ENCODE measurements at places on chromosomes 11 and 22.

GRCh38 chr11:1202154-1202775, 20.6 kb upstream of the MUC5B start:
- DNase-seq, result peak; percentile 63

DNA sequence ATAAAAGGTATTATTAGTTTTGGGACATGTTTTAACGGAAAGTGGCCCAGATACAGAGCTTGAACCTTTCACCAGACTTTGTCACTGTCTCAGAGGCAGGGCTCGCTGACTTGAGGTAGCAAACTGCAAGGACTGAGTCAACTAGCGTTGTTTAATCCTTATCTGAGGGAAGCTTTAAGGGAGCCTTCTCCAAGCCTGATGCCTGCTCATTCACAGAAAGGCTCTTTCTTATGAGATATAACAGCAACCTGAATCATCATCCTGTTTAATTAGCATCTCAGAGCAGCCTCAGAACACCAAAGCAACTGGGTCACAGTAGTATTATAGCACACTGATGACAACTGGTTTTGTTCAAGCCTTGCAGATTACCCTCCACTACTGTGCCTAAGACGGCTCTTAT, 54.2 kb upstream of the CYP2D6 start:
- no peak for DNase-seq

- DNase-seq, result peak; percentile 92
Measured at GRCh38 chr22:36454916-36455570, 26.4 kb downstream of the TXN2 start.

DNA sequence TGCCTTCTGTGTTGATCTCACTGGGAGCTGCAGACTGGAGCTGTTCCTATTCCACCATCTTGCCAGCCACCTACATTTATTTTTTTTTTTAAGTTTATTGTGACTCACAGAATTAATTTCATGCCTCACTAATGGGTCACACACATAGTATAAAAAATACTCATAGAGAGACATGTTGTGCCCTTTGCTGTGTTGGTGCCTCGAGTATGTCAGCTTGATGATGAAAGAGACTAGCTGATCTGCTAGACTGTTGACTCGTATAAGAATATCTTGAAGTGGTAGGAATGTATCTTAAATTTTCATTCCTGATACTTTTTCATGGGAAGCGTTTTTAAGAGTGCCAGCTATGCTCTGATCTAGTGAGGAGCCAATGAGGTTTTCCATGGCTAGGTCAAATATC, 28.6 kb upstream of the AMPD3 start:
- DNase-seq, result no peak

- DNase-seq, result no peak
Measured at GRCh38 chr11:16169956-16170847, 186.1 kb downstream of the SOX6 start.

DNA sequence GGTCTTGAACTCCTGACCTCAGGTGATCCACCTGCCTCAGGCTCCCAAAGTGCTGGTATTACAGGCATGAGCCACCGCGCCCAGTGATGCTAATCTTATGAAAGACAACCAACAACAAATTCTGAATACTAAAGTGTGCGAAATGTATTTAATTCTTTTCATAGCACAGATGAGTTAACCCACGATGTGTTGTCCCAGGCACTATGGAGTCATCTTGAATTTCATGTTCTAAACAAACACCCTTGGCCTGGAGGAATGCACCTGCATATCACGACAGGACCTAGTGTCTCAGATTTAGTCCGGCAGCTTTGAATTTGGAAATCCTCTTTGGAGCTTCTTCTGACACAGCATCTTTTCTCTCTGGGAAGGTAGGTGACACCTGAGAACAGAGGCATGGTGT, 16.2 kb upstream of the VPREB1 start:
- no peak for DNase-seq

DNA sequence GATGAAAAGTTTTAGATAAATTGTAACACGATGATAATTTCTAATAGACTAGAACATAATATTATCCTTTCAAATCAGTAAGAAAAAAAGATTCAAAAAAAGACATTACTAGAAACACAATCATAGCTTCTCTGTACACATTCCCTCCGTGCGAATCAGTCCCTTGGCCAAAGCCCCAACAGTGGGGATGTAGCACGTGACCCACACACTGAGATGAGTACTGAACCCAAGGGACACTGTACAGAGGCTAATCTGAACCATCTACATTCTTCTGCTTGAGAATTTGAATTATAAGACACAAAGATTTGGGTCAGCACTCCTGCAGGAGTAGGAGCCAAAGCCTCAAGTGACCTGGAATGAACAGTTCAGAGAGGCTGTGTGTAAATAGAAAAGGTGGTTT, 353.7 kb downstream of the INSC start:
- no peak for DNase-seq

DNA sequence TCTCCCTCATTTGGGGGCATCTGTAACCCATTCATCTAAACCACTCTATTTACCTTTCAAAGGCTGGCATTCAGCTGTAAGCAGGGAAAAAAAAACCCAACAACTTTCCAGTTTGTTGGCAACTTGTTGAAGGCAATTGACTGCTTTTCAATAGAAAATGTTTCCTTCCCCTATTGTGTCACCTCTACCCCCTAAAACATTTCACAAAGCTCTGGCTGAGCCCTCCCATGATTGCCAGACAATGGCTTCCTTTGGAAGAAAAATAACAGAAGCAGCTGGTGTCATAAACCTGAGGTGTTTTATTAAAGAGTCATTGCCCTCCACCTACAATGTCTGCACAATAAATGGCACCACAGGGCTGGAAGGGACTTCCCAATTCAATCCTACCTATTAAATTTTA, 22.1 kb upstream of the PSMA1 start:
- DNase-seq, result no peak

GRCh38 chr11:45475173-45475572, 189.0 kb upstream of the SYT13 start:
- no peak for DNase-seq

DNA sequence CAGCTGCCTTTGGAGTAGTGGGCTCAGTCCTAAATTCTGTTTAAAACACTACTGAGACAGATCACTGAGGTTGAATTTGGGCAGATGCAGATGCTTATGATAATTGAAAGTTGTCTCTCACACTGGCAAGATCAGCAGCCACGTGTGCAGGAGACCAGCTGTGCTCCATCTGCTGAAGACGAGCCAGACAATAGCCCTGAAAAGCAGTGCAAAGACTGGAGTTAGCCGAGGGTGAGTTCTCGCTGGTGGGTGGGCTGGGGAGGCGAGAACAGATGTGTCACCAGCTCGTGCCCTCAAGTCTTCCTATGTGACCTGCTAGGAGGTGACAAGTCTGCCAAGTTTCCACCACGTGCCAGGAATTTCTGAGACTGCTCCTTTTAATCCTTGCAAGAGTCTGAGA, 661.3 kb upstream of the B3GAT1 start:
- DNase-seq, result no peak

- no peak for DNase-seq
Measured at GRCh38 chr11:96151501-96151900, 191.5 kb downstream of the MAML2 start.

- DNase-seq, result no peak
Measured at GRCh38 chr11:27507557-27508322, 1.2 kb upstream of the LIN7C start.

- DNase-seq, result no peak
Measured at GRCh38 chr11:72358466-72359405, 75.6 kb downstream of the CLPB start.

DNA sequence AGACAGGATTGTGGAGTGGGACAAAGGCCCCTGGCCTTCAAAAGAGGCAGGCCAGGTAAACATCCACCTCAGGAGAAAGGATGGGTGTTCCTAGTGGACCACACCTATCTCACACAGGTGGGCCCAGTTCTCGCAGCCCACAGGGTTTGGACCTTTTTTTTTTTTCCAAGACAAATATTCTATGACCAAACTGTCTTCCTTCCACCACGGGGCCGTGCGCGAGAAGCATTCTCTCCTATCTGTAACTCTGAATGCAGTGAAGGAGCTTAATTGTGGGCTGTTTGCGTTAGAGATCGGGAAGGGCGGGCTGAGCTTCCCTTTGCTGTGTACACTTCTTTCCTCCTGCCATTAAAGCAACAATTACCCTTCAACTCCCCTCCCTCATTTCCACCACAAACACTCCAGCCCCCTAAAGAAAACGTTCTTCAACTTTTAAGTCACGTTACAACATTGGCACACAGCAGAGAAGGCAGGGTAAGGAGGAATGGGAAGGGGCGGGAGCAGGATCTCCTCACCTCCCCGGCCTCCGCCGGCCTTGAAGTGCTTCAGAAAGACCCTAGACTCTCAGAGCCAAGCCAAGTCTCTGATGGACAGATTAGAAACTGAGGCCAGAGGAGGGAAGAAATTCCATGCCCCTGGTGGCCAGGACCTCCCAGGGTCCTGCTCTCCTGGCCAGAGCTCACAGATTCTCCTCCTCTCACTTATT, 238.4 kb downstream of the BUD13 start:
- no peak for DNase-seq

DNA sequence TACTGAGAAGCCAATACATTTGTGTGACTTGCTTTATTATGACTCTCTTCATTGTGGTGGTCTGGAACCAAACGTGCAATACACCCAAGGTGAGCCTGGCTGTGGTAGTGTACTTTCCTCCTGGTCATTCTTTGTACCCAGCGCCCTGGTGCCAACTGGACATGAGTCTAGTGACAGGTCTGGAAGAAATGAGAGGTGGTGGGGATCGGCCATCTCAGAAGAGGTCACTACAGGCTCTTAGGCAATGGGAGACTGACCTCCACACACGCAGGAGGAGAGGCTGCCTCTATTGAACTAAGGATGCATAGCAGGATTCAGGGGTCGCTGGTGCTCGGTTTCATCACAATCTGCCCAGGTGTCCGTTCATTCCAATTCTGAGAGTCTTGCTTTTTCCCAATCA, 56.4 kb upstream of the RTL6 start:
- no peak for DNase-seq

- DNase-seq, result peak; percentile 16
Measured at GRCh38 chr11:83835423-83835822, 549.3 kb upstream of the CCDC90B start.

DNA sequence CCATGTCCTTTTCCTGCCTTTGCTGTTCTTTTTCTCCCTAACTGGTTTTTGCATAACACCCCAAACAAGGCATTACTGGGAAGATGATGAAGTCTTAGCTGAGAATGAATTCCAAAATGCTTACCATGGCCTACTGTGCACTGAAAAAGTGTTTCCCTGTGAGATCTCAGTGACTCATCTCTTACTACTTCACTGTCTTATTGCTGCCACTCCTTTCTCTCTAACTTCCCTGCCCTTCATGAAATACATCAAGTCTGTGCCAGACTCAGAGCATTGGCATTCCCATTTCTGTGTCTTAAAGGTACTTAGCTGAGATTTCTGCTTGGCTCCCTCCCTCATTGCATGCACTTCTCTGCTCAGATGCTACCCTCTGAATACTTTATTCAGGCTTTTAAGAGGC, 49.1 kb upstream of the MUC15 start:
- no peak for DNase-seq

DNA sequence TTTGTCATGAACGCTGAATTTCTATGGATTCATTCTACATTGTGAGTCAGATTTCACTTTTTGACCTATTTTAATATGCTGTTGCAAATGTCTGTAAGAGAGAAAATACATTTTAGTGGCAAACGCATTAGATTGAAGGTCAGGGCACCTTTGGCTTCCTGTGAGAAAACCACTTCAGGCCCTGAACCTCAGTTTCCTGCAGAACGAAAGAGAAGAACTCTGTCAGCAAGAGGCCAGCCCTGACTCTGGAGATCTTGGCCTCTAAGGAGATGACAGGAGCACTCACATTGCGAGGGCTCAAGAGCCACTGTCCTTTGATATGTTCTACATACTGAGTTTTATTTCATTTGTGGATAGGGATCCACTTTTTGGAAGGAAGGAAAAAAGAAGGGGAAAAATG, 83.6 kb downstream of the KCNJ1 start:
- no peak for DNase-seq

DNA sequence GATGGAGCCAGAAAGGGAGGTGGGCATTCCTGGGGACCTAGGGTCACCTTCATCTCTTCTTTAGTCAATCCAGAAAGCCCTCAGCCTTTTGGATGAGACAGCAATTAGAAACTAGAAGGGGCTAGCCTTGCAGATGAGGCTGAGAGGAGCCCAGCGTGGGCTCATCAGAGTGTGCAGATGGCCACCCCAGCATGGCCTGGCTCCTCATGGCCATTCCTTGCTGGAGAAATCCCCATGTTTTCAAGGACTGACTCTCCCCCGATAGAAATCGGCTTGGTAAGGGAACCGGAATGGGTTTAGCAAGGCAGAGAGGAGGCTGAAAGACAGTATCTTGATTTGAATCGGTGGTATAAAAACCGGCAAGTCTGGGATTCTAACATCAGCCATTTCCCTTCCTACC, 274.6 kb downstream of the BUD13 start:
- no peak for DNase-seq

DNA sequence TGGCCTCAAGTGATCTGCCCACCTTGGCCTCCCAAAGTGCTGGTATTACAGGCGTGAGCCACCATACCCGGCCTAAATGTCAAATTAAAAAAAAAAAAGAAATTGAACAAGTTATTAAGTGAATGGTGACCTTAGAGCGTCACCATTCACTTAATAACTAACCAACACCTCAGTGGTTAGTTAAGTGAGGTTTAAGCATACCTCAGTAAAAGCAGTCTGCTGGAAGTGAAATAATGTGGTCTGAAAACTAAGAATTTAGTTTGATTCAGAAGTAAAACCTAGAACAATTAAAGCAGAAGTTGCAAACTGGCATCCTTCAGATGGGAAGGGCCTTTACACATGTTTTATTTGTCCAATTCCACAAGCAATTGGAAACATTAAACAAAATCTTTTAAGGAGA, 71.5 kb downstream of the FCHSD2 start:
- DNase-seq, result no peak

GRCh38 chr11:112227471-112227870, 1.2 kb downstream of the PTS start:
- DNase-seq, result no peak

GRCh38 chr11:35106595-35106994, 32.4 kb upstream of the CD44 start:
- DNase-seq, result no peak

DNA sequence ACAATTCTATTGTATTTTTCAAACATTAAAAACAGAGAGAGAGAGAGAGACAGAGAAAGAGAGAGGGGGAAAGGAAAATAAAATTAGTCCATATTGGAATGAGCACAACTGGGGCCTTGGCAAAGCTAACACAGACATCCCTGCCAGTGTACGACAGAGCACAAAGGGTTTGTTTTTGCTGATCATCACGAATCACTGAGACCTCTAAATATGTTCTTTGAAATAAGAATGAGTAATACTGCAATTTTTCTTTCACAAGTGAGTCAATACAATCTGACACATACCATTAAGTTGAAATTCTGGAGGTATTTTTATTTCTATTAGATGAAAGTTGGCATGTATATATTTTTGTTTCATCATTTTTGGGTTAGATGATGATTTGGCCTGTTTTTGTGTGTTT, 27.0 kb upstream of the LRRC4C start:
- DNase-seq, result no peak
